T-helper 22 cell (primary cell): ENCODE measurements at places on chromosomes 6 and 20.

DNA sequence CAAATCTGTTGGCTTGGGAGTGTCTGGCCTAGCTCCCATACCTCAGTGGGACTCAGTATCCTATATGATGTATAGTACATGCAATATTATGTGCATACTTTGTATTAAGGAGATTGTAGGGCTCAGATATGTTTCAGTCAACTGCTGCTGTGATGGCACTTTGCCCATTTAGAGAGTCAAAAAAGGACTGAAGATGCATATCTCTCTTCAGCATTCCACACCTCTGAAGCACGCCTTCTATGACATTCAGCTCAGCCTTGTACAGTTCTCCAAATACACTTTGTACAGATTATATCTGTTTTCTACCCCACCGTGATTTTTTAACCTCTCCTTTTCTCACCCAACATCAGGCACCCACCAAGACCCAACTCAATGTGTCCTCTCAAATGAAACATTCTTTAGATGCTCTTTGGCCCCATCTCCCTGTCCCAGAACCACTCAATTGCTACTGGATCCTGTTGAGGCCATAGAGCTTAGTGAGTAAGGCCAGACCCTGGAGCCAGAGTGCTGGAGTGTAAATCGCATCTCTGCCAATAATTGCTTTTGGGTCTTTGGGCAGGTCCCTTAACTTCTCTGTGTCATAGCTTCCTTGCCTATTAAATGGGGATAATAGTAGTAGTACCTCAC lies 15.6 kb downstream of the ENPP1 start:
- no peak for DNase-seq

DNA sequence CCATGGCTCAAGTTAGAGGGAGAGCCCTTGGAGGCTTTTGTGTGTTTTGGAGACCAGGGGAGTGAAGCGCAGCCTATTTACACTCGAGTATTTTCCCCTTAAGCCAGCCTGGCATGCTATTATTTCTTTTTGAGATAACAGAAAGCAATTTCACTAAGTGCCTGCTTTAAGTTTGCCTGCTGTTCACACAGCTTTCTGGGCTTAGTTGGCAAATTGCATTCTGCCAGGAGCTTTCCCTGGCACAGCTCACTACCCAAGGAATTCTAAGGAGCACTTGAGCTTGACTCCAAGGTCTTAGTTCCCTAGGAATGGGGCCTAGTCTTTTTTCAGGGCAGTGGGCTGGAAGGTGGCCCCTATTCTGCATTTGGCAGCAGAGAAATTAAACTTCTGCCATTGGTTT lies 19.0 kb upstream of the ASXL1 start:
- DNase-seq, result no peak

- no peak for DNase-seq
Measured at GRCh38 chr20:22579711-22580697, 4.4 kb downstream of the FOXA2 start.

- no peak for DNase-seq
Measured at GRCh38 chr6:36858407-36858981, 16.1 kb downstream of the PPIL1 start.

- no peak for DNase-seq
Measured at GRCh38 chr20:48468571-48468970, 359.2 kb downstream of the PREX1 start.

- DNase-seq, result no peak
Measured at GRCh38 chr20:17538517-17539170, 7.5 kb upstream of the BFSP1 start.

- no peak for DNase-seq
Measured at GRCh38 chr6:160300076-160300695, 41.6 kb upstream of the SLC22A2 start.

- no peak for DNase-seq
Measured at GRCh38 chr6:26008470-26008869, 45.9 kb downstream of the TRIM38 start.
